Right lung (tissue), 10 donors: ENCODE measurements at places on chromosomes 2 and 18. TPM values are rescaled to one million over a fixed set of nuclear protein-coding genes. Genes with fewer than 3 reads are reported as not detected.

The PARD6G gene
- polyA plus RNA-seq: 19.1 TPM

The NRP2 gene
- 42.9 TPM for polyA plus RNA-seq

The TNFRSF11A gene
- 4.0 TPM for polyA plus RNA-seq

The SLC25A12 gene
- polyA plus RNA-seq: 27.8 TPM

The CDK5R2 gene
- 0.19 TPM for polyA plus RNA-seq

The PIKFYVE gene
- 24.5 TPM for polyA plus RNA-seq

The CRACDL gene
- 6.7 TPM for polyA plus RNA-seq

The RAB6D gene
- polyA plus RNA-seq: 1.1 TPM

The PROKR1 gene
- polyA plus RNA-seq: 0.05 TPM

The PSME4 gene
- 45.0 TPM for polyA plus RNA-seq

The SLC19A3 gene
- polyA plus RNA-seq: 20.3 TPM

The ARHGAP25 gene
- polyA plus RNA-seq: 8.3 TPM

GRCh38 chr2:20758997-20759396 is 63.9 kb downstream of the LDAH start:
- DNase-seq: no peak

- no peak for DNase-seq
Measured at GRCh38 chr2:205930209-205930608, 155.8 kb downstream of the INO80D start.

DNA sequence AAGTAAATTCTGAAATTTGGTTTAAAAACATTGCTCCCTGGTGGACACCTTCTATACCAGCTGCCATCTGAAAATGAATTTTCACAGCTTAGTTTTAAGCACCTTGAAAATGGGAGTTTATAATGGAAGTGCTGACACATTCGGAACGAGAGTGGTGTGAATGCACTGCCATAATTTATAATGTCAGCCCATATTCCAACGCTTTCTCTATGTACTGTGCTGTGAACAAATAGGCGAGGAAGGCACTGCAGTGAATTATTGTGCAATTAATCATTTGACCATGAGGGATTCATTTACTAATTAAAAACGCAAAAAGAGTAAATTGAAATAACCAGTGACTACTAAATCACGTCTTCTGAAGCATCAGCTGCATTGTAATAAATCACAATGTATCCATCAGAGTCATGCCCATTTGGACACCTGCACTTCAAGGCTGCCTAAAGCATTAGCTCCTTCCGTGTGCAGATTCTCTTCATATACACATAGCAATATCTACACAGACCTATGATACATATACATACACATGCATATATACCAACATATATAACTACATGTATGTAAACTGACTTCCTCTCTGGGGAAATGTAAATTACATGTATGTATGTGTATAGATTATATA is 699.8 kb downstream of the GALR1 start:
- DNase-seq: no peak

DNA sequence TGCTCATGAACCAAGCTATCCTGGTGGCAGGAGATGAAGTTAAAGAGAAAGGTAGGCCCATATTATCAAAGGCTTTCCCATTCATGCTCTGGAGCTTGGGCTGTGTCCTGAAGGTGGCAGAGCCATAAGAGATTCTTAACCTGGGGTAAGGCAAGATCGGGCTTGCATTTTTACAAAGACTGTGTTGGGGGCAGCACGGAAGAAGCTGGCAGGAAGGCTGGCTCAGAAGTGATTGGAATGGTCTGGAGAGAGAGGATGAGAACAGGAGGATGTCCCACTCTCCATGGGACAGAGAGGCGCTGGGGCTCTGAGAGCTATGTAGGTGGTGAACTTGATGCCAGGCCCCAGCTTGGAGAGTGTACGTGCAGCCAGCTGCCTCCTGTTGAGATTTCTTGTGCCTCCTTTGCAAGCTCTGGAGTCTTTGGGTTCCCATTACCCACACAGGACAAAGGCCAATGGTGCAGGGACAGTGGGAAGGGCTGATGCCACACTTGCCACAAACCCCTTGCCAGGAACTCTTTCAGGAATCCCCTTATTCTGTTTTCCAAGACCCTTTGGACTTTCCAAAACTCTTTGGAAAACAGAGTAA is 40.6 kb upstream of the FZD5 start:
- no peak for DNase-seq

GRCh38 chr2:181861379-181861778 is 30.2 kb upstream of the ITPRID2 start:
- no peak for DNase-seq

GRCh38 chr18:21134895-21135294 is 23.3 kb upstream of the ROCK1 start:
- no peak for DNase-seq

DNA sequence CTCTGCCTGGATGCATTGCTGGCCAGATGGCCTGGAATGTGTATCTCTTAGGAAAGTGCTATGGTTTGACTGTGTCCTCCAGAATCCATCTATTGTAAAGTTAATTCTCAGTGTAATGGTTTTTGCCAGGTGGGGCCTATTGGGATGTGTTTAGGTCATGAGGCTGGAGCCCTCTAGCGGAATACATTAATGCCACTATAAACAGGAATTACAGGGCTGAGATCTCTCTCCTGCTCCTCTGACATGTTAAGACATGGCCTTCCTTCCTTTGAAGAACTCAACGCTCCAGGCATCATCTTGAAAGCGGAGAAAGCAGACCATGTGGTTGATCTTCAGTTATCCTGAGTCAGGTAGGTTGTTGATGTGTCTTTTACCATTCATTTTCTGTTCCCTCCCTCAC is 276.4 kb downstream of the RPIA start:
- no peak for DNase-seq

DNA sequence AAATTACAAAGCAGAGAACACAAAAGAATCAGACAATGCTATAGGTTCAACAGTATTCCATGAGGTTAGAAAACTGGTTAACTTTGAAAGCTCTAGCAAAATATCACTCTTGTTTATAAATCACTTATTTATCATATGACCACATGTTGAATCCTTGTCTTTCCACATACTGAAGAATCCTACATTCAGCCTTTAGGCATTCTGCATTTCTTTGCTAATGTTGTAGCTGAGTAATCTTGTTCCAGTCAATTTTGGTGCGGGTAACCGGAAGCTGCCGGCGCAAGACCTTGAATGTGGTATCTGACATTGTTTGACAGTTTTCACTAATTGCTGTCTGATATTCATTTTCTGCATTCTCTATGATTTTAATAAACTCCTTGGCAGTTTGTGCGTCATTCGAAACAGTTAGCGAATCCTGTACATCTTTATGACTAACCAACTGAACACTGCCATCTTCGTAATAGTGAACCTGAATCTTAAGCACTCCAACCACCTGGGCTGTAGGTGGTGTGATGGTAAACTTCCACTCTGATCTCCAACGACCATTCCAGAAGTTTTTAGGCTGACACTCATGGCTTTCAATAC is 154.1 kb downstream of the BAZ2B start:
- no peak for DNase-seq

GRCh38 chr18:45539491-45539891 is 75.8 kb upstream of the SLC14A2 start:
- no peak for DNase-seq

DNA sequence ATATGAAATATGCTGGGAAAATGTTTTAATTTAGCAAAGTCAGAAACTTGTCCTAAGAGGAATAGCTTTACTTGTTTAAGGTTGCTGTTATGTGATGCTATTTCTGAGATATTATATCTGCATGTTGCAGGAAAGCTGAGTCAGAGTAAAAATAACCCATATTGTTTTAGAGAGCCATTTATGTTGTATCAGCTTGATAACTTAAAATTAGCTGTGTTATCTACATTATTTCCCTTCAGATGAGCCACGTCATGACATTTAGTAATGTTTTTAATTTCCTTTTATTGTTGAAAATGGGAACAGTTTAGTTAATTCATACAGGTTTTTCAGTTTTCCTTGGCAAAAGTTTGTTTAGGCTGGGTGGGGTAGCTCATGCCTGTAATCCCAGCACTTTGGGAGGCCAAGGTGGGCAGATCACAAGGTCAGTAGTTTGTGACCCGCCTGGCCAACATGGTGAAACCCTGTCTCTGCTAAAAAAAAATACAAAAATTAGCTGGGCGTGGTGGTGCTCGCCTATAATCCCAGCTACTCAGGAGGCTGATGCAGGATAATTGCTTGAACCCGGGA is 55.8 kb downstream of the TTC27 start:
- no peak for DNase-seq

DNA sequence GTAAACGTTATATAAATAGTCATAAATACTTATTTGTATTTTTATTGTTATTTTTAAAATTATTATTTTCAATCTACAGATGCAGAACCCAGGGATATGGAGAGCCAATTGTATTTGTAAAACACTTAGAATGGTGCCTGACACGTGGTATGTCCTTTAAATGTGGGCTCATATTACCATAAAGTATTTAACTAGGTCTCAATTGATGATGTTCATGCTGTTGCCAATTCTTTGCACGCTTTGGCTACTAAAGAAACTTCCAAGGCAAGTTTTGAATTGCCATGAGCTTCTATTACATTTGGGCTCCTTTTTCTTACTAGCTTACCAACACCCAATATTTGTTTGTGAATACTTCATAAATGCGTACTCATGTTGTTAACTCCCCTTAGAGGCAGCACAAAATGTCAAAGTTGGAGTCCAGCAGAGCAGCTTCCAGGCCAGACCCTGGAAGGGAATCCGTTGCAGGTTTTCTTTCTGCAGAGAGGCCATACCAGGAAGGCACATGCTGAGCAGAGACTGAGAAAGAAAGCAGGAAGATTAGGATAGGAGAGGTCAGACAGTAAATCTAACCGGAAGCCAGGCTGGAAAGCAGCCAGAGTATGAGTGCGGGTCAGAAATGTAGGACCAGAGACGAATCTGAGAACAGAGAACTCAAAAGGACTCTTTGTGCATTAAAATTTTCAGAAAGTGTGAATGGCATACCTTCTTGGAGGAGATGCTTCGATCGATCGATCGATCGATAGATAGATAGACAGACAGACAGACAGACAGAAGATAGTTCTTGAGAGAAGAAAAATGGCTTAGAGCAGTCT is 4.2 kb upstream of the NOSTRIN start:
- DNase-seq: no peak

DNA sequence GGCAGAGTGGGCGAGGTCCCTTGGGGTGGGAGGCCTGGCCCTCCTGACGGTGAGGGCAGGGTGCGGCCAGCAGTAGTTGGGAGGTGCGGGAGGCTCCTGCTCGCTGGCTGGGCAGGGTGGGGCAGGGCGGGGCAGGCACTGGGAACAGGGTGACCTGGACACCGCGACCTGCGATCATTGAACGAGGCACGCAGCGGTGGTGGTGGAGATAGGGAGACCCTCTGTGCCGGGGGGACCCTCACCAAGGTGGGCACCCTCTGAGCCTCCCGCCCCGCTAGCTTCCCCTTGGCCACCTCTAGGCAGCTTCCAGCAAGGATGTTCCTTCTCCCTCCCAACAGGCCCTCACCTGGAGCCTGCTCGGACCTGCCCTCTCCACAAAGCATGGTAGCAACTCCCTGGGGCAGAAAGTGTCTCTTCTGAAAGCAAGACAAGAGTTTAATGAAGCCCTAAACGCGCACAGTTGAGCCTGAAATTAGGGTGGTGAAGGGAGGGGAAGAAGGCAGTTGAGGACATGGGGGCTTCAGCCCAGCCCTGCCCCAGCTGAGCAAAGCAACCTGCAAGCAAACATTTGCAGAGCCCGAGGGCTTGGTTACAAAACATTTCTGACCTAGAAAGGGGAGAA is 15.4 kb upstream of the FOSL2 start:
- DNase-seq: no peak

GRCh38 chr2:238729261-238729935 is 118.5 kb upstream of the TWIST2 start:
- no peak for DNase-seq
